ENCODE measurements at places on chromosomes 12 and 14. TPM values are rescaled to one million over a fixed set of nuclear protein-coding genes. Genes with fewer than 3 reads are reported as not detected.
A peak's percentile ranks its signal among the peaks of the same experiment; 100 is the strongest.

- no peak for DNase-seq
- no peak overlapping the region for H3K4me3 ChIP-seq
- no peaks in the 10 kb centered on the region for H3K36me3 ChIP-seq
- no peak overlapping the region for H3K27ac ChIP-seq
- no peaks in the 10 kb centered on the region for H3K27me3 ChIP-seq
Measured at GRCh38 chr14:102495491-102496330, 13.9 kb downstream of the ANKRD9 start.

- DNase-seq, result no peak
- H3K27ac ChIP-seq, result no peak overlapping the region
- H3K4me3 ChIP-seq, result no peak overlapping the region
- H3K27me3 ChIP-seq, result no peaks in the 10 kb centered on the region
- H3K36me3 ChIP-seq, result no peaks in the 10 kb centered on the region
- no peaks in the 10 kb centered on the region for H3K4me1 ChIP-seq
Measured at GRCh38 chr12:26614011-26614616, 218.9 kb downstream of the ITPR2 start.

- no peaks in the 10 kb centered on the region for H3K27me3 ChIP-seq
- H3K36me3 ChIP-seq, result no peaks in the 10 kb centered on the region
- DNase-seq, result no peak
- no peak overlapping the region for H3K4me3 ChIP-seq
- no peak overlapping the region for H3K27ac ChIP-seq
Measured at GRCh38 chr12:77679686-77680085, 151.0 kb upstream of the NAV3 start.

DNA sequence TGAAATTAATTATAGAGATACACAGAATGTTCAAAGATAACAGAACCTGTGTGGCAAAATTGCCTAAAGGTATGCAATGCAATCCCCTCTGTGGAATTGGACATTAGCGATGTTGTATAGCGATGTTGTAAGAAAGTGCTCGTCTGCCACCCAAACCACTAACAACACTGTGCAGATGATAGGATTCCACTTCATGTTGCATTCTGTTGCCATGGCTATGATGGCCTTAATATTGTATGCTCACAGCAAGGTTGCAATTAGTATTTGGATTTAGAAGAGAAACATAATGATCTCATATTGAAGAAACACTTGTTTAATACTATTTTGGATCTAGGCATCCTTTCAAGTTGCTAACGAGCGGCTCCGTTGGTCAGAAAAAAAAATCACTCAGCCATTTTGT, 260.3 kb downstream of the BCAT1 start:
- no peaks in the 10 kb centered on the region for H3K4me1 ChIP-seq
- H3K36me3 ChIP-seq, result no peaks in the 10 kb centered on the region
- no peak overlapping the region for H3K27ac ChIP-seq
- peaks cover 2% of the 10 kb centered on the region for H3K27me3 ChIP-seq
- no peak overlapping the region for H3K4me3 ChIP-seq
- no peak for DNase-seq

- H3K4me3 ChIP-seq, result no peak overlapping the region
- H3K4me1 ChIP-seq, result no peaks in the 10 kb centered on the region
- no peak overlapping the region for H3K27ac ChIP-seq
Measured at GRCh38 chr12:45039757-45040156, 11.1 kb downstream of the DBX2 start.

DNA sequence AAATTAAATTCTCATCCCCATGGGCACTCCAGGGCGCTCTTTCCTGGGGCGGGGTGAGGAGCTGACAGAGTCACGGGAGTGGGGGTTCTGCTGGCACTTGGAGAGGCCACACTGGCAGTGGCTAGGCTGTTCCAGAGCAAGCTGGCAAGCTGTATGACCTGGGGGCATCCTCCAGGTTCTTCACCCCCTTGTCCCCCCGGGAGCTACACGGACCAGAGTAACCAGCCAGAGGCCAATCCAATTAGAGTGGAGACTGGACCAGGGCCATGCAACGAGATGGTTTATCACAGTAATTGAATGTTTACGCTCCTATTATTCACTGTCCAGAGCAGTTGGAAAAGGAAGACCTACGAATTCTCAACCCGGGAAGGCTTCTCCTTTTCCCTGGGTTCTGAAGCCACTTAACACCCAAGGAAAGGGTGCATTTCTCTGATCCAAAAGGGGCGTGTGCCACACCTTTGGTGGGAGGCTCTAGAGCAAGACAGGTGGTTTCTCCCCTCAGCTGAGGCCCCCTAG, 43.8 kb upstream of the PNMA1 start:
- peak overlapping the region; percentile 91 for H3K4me3 ChIP-seq
- peaks cover 16% of the 10 kb centered on the region for H3K36me3 ChIP-seq
- DNase-seq, result no peak
- peaks cover 83% of the 10 kb centered on the region for H3K4me1 ChIP-seq
- H3K27ac ChIP-seq, result peak overlapping the region; percentile 75
- H3K27me3 ChIP-seq, result no peaks in the 10 kb centered on the region

- H3K27me3 ChIP-seq, result no peaks in the 10 kb centered on the region
- H3K4me1 ChIP-seq, result peaks cover 10% of the 10 kb centered on the region
- H3K4me3 ChIP-seq, result no peak overlapping the region
- DNase-seq, result no peak
Measured at GRCh38 chr12:131097202-131098177, 143.8 kb downstream of the ADGRD1 start.

DNA sequence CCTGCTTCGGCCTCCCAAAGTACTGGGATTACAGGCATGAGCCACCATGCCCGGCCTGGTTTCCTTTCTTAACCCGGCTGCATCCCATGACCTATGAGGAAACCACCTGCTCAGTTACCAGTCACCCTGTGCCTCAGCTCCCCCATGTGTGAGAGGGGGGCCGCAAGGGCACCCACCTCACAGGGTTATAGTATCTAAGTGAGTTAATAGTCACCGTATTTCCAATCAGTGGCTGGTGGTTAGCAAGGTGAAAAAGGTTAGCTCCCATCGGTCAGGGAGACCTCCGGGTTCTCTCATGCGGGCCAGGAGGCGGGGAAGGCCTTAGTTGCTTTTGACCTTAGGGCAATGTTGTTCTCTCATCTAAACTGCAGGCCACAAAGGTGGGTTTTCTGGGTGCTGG, 6.7 kb downstream of the LRP1 start:
- H3K4me3 ChIP-seq, result no peak overlapping the region
- H3K4me1 ChIP-seq, result peaks cover under 1% of the 10 kb centered on the region
- no peak overlapping the region for H3K27ac ChIP-seq
- H3K36me3 ChIP-seq, result no peaks in the 10 kb centered on the region
- DNase-seq, result no peak
- peaks cover 29% of the 10 kb centered on the region for H3K27me3 ChIP-seq

GRCh38 chr12:19306366-19306765, 132.9 kb upstream of the AEBP2 start:
- H3K27me3 ChIP-seq, result no peaks in the 10 kb centered on the region
- H3K4me1 ChIP-seq, result no peaks in the 10 kb centered on the region
- no peak overlapping the region for H3K4me3 ChIP-seq
- H3K36me3 ChIP-seq, result no peaks in the 10 kb centered on the region
- no peak overlapping the region for H3K27ac ChIP-seq
- DNase-seq, result no peak

- peak overlapping the region; percentile 24 for H3K27ac ChIP-seq
- no peak overlapping the region for H3K4me3 ChIP-seq
- no peak for DNase-seq
Measured at GRCh38 chr12:9698681-9699080, 29.2 kb downstream of the CLEC2D start.

Gene RD3L
- not detected for total RNA-seq

Gene SLC39A2
- total RNA-seq, result 0.30 TPM

Gene KRT85
- not detected for total RNA-seq

Gene LRP1
- total RNA-seq, result 2.1 TPM

Gene TAMALIN
- total RNA-seq, result 6.0 TPM

Measured in activated T-helper 2 cell treated with anti-CD3 and anti-CD28 coated beads, Interferon-gamma antibody, Interleukin-2, Interleukin-4, amounts not matched to agents 10 μg/mL and 5 μg/mL and 100 μg/mL, durations not matched to agents 14 hours and 24 hours and 36 hours (primary cell).